ENCODE measurements at places on chromosomes 16 and 17.

- no peak for DNase-seq
Measured at GRCh38 chr17:55580596-55581133, 69.4 kb upstream of the SMIM36 start.

DNA sequence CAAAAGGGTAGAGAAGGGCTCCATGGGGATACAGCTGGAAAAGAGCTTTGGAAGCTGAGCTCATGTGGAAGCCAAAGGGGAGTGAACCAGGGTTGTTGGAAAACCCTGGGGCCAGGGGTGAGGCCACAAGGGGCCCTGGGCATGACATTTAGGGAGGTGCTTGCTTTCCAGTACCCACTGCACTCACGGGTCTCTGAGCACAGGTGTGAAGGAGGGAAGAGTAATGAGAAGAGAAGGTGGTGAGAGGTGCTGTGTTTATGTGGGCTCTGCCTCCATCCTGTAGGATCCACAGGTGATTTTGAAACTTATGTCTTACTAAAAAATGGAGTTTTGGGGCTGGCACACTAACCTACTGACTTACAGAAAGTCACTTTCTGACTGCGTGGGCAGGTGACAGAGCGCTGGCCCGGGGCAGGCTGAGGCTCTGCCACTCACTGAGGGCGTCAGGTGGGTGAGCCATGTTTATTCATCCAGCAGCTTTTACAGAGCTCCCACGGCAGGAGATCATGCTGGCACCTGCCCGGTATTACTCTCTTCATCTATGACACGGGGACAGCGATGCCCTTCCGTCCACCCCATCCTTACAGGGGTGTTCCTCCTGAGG is 18.9 kb downstream of the KSR1 start:
- DNase-seq = no peak

GRCh38 chr16:11587643-11588247 is 1.0 kb upstream of the LITAF start:
- no peak for DNase-seq

DNA sequence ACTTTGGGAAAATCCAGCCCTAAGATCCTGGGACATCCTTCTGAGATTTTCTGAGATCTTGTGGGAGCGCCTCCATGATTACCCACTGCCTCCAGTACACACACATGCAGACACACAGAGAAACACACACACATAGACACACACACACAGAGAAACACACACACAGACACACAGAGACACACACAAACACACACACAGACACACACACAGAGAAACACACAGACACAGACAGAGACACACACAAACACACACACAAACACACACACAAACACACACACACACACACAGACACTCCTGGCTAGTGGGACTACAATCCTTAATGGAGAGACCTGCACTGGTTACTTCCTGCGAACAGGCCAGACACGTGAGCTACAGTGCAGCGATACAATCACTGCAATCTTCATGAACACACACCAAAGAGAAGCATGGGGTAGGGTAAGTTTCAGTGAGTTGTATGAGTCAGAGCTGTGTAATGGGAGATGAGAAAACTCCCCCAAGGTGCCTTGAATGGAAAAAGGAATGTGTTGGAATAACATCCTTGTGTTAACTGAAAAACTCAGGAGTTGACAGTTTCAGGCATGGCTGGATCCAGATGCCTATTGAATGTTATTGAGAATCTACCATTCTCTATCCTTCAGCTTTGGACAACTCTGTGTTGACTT is 79.5 kb downstream of the SLC6A2 start:
- no peak for DNase-seq

DNA sequence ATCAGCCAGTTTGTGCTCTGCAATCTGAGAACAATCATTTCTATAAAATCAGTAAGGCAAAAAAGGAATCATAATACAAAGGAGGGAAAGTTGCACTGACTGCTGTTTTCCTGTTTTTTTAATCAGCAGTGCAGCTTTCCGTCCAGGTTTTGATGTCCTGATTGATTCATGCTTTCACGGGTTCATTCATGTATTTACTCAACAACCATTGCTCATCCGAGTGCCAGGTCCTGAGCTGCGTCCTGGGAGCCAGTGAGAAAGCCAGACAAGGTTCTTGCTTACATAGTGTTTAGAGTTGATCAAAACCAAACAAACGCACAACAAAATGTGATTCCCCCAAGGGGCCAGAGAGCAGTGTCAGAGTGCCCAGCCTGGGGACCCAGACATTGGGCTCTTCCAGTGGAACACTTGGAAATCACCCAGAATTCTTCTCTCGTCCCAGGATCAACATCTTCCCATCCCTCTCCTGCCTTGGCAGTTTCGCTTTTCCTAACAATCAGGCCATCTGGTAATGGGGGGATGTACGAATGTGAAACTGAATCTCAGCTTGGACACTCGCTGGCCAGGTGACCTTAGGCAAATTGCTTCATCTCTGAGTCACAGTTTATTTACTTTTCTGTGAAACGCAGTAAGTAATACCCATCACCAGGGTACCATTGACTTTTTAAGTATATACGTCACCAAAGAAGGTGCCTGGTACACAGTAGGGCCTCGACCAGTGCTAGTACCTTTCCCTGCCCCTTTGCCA is 13.3 kb upstream of the C1QL1 start:
- no peak for DNase-seq

DNA sequence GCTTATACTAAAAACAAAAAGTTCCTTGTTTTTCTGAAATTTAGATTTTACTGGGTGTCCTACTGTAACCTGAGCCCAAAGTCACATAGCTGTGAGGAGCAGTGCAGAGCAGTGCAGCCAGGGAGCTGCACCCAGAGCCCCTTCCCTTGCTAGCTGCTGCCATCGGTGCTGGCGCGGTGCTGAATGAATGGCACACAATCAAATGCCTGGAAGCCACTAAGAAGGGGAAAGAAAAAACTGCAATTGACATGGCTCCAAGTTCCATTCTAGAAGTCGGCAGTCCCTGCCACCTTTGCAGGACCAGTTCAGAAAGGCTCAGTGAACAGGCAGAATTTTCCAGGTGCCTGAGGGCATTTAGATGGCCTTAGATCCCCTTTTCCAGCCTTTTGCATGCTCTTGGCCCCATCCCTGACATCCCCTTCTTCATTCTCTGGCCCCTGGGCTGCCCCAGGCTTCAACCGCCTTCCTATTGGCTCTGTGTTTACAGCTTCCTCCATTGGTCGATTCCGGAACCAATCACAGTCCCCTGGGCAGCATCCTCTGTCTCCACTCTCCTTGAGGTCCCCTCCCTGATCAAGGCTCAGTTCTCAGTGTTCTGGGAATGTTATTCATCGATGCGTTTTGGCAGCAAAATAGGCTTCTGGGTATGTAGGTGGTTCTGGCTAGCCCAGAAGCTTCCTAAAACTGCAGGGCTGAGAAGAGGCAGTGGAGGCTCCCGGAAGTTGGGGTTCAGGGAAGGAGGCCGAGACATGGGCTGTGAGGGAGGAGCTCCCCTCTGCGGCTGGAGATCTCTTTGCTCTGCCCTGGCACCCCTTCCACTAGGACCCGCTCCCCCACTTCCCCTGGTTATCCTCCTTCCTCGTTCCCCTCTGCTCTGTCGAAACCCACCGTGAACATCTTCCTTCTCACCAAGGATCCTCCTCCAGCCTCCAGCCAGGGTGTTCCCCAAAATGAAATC is 37.9 kb downstream of the ATP2C2 start:
- peak; percentile 60 for DNase-seq

DNA sequence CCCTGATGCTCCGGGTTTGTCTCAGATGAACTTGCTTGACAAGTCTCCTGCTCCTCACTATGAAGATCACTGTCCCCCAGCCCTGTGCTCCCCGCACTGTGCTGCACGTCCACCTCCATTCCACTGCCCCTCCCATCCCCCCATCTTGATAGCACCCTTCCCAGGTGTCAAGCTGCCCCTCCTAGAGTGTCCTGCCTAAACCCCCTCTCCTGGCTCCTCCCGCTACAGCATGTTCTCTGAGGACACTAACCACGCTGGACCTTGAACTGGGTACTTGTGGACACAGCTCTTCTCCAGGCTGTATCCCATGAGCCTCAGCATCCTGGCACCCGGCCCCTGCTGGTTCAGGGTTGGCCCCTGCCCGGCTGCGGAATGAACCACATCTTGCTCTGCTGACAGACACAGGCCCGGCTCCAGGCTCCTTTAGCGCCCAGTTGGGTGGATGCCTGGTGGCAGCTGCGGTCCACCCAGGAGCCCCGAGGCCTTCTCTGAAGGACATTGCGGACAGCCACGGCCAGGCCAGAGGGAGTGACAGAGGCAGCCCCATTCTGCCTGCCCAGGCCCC is 18.5 kb downstream of the DEXI start:
- DNase-seq = no peak

GRCh38 chr16:69613378-69614154 is 47.8 kb downstream of the NFAT5 start:
- DNase-seq = no peak

- no peak for DNase-seq
Measured at GRCh38 chr16:593406-593805, 3.5 kb downstream of the RAB40C start.

DNA sequence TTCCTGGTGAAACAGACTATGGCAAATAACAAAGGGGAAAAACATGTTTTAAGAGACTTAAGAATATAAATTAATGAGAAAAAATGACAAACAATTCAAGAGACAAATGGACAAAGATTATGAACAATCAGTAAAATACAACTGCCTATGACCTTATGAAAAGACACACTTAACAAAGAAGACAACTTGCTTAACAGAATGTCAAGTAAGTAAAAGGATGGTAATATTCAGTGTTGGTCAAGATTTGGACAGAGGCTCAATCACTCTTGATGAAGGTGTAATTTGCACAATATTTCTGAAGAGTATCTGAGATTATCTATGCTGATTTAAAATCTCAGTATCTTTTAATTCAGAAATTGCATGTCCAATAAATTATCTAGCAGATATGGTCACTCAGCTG is 34.4 kb downstream of the CREBBP start:
- no peak for DNase-seq

DNA sequence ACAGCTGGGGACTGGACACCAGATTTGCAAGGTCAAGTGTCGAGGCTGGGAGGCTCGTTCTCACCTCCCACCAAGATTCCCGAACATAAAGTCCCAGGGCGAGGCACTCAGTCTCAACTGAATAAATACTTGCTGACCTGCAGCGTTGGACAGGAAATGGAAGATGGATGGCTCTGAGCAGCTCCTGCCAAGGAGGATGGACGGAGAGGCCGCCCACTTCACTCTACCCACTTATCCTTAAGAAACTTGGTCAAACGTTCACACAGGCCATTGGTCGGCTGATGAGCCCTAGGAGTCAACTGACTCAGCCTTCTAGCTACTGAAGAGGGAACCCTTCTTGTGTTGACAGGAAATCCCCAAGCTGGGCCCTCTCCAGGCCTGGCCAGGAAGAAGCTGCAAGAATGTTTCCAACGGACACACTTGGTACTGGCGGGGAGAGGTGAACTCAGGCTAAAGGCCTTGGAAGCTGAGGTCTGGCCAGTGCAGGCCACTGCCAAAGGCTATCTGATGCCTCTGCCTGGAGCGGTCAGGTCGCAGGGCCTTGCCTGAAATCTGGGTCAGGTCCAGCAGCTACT is 50.0 kb downstream of the VAC14 start:
- DNase-seq = no peak

GRCh38 chr17:21025451-21025850 is 17.4 kb downstream of the USP22 start:
- DNase-seq = no peak

DNA sequence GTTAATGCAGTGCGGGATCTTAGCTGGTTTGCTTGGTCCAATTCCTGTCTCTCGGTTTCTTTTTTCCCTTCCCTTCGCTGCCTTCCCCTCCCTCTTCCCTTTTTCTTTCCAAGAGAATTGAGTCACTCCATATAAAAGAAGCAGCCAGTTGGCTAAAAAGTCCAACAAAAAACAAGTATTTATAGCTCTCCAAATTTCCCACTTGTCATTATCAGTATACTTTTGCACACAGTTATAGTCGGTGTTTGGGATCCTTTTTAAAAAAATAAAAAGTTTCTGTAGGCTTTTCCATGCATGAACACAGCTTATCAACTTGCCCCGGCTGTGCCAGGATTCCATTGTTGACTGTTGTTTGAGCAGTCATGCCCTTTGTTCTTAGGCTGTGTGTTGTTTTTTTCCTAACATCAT is 24.9 kb downstream of the HMOX2 start:
- DNase-seq = no peak

DNA sequence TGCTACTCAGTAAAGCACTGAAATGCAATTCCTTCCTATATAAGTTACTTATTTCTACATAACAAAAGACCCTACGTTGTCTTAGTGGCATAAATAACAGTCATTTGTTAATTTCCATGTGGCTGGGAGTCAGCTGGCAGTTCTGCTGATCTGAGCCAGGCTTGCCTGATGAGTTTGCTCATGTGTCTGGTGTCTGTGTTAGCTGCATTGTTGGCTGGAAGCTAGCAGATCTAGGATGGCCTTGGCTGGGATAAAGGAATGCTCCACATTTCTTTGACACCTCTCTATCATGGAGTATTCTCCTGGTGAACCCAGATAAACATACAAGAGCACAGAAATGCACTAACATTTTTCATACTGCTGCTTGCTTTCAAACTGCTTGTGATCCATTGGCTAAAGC is 264.4 kb upstream of the MON1B start:
- no peak for DNase-seq

DNA sequence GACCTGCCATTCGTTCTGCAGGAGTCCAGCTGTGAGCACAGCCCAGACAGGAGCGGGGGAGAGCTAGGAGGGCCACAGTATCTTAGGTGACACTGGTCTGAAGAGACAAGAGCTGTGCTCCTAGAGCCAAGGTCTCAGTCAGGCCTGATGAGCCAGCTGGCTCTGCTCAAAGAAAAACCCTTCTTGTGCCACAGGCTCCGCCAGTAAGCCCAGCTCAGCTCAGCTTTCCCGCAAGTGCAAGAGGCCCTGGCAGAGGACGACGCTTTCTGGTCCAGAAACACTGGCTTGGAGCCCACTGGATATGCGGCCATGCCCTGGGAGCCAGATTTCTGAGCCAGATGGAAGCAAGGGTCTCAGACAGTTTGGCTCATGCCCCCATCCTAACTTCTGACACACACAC is 23.9 kb downstream of the PEMT start:
- no peak for DNase-seq

DNA sequence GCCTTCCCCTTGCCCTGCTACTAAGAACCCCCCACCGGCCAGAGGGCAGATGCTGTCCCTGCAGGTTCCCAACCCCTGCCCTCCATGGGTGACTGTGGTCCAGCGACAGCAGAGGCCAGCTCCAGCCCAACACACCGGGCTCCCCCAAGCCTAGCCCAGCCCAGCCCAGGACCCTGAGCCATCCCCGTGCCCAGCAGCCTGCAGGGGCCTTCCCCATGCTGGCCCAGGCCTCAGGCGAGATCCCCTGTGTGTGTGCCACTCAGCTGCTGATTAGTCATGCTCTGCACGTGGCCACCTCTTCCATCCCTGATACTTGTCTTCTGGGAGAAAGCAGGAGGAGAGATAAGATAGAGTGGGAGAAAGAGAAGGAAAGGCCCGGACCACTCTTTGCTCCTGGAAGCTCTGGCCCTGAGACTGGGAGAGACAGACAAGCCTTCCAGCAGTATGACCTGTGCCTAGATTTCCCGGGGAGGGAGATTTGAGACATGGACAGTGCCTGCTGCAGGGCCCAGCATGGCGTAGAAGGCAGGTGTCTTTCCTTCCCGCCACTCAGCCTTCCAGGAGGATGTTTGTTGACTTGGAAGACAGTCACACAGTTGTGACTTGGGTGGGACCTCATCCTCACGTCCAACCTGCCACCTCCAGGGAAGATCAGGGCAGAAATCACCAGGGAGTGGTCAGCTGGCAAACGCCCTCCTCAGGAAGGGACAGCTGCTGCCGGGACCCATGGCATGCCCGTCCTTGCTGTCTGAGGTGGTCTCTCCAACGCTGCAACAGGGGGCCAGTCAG is 41.3 kb upstream of the RASD1 start:
- DNase-seq = no peak

- DNase-seq = no peak
Measured at GRCh38 chr17:39080421-39081078, 70.9 kb downstream of the PLXDC1 start.
